IMR-90 (cell line): ENCODE measurements at places on chromosomes 5 and 9. TPM values are rescaled to one million over a fixed set of nuclear protein-coding genes. Genes with fewer than 3 reads are reported as not detected.

Gene LMX1B
- not detected in 2 replicates for total RNA-seq

Gene FOXD4L3
- total RNA-seq: under 0.01 TPM in 1 of 2 replicates, not detected in the other

Gene IL9
- total RNA-seq: not detected in 2 replicates

Gene CNTNAP3
- total RNA-seq: 0.90 and 1.1 TPM in 2 replicates

Gene TPPP
- total RNA-seq: under 0.01 TPM in 2 replicates

Gene PTPN3
- 0.72 and 0.83 TPM in 2 replicates for total RNA-seq

- H3K27ac ChIP-seq: no peak overlapping the region
- no peaks in the 10 kb centered on the region for H3K27me3 ChIP-seq
- H3K4me3 ChIP-seq: no peak overlapping the region
- H3K36me3 ChIP-seq: no peaks in the 10 kb centered on the region
- 0 out of 2 replicates have a peak, but pooled peaks cover 3% of the 10 kb centered on the region for H3K4me1 ChIP-seq
- DNase-seq: no peak
These were observed 372.4 kb downstream of the MAT2B start for GRCh38 chr5:163877865-163878264.

- H3K27me3 ChIP-seq: no peaks in the 10 kb centered on the region
- H3K36me3 ChIP-seq: peaks cover 7% of the 10 kb centered on the region
- H3K27ac ChIP-seq: no peak overlapping the region
- H3K4me3 ChIP-seq: no peak overlapping the region
- no peaks in the 10 kb centered on the region for H3K4me1 ChIP-seq
These were observed 32.1 kb downstream of the SMARCA2 start for GRCh38 chr9:2047144-2047671.

GRCh38 chr5:85049020-85049419, 664.3 kb upstream of the EDIL3 start:
- no peak overlapping the region for H3K27ac ChIP-seq
- no peaks in the 10 kb centered on the region for H3K27me3 ChIP-seq
- no peak overlapping the region for H3K4me3 ChIP-seq
- H3K4me1 ChIP-seq: no peaks in the 10 kb centered on the region

- H3K27ac ChIP-seq: no peak overlapping the region
- DNase-seq: peak; percentile 67
- no peaks in the 10 kb centered on the region for H3K36me3 ChIP-seq
- H3K27me3 ChIP-seq: no peaks in the 10 kb centered on the region
These were observed 24.2 kb upstream of the NREP start for GRCh38 chr5:111781200-111781599.

- no peaks in the 10 kb centered on the region for H3K36me3 ChIP-seq
- peak overlapping the region; percentile 49; the same call in 1 of the 2 replicates for H3K27ac ChIP-seq
- no peak overlapping the region for H3K4me3 ChIP-seq
- H3K4me1 ChIP-seq: peaks cover 4% of the 10 kb centered on the region
- H3K27me3 ChIP-seq: no peaks in the 10 kb centered on the region
These were observed 253.5 kb upstream of the HAPLN1 start for GRCh38 chr5:83973925-83974815.

GRCh38 chr9:137305060-137305797, 3.2 kb upstream of the NRARP start:
- no peak overlapping the region for H3K4me3 ChIP-seq
- no peak for DNase-seq
- H3K27me3 ChIP-seq: peaks cover 6% of the 10 kb centered on the region; the same call in 1 of the 2 replicates
- H3K27ac ChIP-seq: no peak overlapping the region

- DNase-seq: no peak
- H3K4me3 ChIP-seq: no peak overlapping the region
- no peaks in the 10 kb centered on the region for H3K4me1 ChIP-seq
These were observed 194.4 kb downstream of the TAF11L14 start for GRCh38 chr5:17828681-17829080.
